ENCODE measurements at places on chromosomes 1 and 21. TPM values are rescaled to one million over a fixed set of nuclear protein-coding genes. Genes with fewer than 3 reads are reported as not detected.

DNA sequence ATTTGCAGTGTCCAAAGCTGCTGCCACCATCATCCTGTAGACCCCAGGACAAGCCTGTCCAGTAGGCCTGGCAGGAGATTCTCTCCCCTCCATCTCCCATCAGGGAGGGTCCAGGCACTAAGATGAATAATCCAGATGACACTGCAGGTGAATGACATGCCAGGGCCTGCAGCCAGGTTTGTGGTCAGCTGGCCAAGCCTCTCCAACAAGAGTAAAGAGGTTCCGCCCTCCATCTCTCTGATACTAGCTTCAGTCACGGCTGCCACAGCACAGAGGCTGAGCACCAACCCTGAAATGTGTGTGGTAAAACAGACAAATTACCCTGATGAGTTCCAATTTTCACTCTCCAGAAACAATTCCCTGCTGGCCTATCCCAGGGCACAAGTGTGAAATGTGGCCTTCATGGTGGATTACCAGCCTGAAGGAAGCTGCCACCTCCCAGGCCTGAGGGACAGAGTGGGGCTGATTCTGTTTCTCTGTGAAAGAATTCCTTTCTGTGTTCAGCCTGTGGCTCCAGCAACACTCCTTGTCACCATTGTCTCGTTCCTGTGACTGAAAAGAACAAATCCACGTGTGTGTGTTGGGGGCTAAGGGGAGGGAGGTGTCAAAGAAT, 19.9 kb upstream of the LHX4 start:
- no peak for DNase-seq

DNA sequence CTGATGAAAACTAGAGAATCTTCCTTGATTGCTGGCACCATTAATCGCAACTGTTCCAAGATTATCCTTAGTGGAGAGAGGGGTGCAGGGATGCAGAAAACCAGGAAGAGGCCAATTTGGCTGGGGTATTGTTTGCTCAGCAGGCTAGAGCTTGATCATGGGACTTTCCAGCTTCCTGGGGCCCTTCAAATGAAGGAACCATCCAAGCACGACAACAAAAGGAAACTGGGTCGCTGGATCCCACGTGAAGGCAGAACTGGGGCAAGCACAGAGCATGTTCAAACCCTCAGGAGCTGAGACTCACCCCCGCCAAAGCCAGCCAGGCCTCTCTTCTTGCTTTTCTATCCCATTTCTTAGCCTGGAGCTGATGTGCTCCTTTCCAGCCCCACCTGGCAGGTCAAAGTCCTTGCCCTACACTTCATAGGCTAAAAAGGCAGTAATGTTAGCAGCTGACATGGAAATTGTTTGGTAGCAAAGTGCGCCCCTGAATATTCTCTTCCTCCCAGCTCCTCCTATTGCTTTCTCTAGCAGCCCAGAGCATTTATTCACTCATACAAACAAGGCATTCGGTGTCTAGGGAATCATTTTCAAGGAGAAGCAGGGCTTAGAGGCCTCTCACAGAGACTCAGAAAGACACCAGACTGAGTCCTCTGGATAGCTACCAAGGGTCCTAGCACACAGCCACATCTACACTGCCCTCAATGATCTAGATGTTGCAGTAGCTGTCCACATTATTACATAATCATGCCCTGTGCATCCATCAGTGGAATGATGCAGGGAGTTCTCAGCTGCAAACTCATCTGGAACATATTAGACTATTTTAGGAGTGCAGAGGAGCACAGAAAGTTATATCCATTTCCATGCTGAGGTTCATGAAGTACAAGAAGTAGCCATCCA, 11.5 kb downstream of the KCNA2 start:
- DNase-seq, result no peak

GRCh38 chr1:19698181-19698580, 33.5 kb downstream of the HTR6 start:
- no peak for DNase-seq

DNA sequence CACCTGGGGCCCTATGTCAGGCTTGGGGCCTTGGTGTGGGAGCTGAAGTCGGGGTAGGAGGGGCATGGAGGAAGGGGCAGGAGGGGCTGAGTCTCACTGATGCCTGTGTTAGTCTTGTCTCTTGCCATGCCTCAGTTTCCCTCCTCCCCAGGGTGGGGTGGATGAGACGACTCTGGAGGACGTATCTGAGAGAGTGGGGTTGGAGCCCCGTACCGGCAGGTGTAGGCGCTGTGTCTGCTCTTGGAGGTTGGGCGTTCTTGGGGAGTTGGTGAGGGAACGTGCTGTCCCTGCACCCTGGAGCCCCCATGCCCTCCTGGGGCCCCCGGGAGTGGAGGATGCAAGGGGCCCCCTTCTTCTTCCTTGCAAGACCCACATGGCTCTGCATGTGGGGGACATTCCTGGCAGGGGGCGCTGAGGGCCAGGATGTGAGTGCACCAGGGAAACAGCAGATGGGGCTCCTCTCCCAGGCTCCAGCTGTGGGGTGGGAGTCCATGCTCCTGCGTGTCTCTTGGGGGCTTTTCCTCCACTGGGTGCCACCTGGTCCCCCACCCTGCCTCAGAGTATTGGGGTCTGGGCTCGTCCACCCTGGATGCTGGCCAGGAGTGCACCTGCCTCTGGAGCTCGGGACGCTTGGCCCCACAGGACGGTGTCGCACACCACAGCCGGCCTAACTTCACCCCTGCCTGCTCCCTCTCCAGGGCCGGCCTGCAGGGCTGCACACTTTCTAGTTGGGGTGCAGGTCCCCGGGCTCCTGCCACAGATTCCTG, 1.4 kb upstream of the TNFRSF14 start:
- peak; percentile 55 for DNase-seq

DNA sequence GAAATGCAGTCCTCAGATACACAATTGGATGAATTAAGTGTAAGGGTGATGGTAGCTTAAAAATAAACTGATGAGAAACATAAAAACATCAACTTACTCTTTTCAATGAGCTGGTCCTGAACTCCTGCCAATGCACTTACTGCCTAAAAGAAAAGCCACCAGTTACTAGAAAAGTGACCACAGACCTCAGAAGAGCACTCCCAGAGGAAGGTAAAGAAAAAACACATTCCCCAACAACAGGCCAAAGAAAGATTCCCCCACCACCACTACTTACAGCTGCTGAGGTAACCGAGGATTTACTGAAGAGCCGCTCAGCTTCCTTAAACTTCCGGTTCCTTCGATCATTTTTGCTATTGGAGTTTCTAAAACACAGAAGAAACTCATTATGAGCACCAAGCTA, 5.4 kb downstream of the MEAF6 start:
- DNase-seq, result no peak

DNA sequence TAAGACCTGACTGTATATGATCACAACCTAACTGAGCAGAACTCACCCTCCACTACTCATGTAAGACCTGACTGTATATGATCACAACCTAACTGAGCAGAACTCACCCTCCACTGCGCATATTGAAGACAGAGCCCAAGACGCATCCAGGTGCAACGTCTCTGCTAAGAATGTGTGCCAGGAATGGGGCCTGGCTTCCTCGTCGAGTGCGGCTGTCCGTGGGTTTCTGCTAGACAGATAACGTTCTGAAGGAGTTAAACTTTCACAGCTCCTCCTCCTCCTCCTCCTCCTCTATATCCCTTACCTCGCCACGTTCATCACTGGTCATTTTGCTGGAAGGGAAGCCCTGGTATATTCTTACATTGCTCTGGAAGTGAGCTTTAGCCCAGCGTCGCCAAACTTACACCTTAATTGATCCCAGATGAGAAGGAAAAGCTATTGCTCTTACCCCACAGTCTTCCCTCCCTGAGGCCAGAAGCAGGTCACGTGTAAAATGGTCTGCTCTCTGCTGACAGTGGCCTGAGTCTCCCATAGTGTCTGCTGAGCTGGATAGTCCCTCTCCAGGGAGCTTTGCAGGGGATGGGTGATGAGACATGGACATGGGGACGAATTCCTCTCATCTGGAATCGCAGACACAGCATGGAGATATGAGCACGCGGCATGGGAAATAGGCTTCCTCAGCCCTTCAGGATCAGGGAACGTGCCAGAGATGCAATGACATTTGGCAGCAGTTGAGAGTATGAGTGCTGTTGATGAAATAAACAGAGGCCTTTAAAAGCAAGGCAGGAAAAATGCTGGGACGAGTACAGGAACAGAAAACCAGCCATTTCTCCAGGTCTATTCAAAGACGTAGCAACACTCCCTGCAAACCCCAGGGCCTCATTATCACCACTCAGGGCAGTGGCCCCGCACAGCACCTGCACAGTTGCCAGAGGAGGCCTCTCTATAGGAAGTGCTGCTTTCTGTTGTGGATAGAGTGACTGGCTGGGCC, 528.1 kb downstream of the KIF26B start:
- no peak for DNase-seq

GRCh38 chr1:181656491-181656890, 173.2 kb downstream of the CACNA1E start:
- no peak for DNase-seq

DNA sequence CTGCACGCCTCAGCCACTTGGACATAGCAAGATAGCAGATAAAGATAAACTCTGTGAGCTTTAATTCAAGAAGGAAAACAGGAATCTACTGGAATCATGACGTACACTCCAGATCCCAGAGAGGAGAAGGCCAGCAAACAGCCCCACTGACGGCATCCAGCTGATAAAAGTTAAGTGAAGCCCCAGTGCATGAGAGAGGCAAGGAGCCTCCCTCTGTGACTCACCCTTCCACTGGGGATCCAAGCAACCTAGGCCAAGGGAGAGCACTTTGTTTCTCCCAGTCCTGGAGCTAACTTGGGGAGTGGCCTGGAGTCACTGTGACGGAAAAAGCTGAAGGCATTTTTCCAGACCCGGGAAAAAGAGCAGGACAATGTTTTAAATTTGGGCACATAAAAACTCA, 270.0 kb downstream of the AKT3 start:
- no peak for DNase-seq

DNA sequence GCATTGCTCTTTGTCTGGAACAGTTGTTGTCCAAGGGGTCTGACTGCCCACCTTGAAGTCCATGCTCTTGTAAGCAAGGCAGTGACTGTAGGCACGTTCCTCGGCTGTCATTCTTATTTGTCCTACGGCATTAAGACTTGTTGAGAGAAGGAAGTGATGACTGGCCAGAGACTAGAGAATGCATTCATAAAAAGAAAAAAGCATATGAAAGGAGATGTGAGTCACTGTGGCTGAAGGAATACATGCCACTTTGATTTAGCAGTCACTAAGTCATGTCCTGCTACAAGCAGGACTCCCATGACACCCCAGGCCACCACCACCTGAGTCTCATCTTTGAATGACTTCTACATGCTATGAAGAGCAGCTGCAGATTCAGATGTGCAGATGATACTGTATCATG, 50.5 kb downstream of the CNN3 start:
- DNase-seq, result no peak

Gene CD101
- total RNA-seq, result 0.65 TPM

Gene UBQLN4
- 57.3 TPM for total RNA-seq

Gene FBXO2
- 1.8 TPM for total RNA-seq

Gene RGS1
- total RNA-seq, result 34.4 TPM

Gene ANKRD35
- 0.05 TPM for total RNA-seq

Gene PLPPR5
- total RNA-seq, result not detected

All from activated T-cell treated with anti-CD3 and anti-CD28 coated beads, Interleukin-2, amount 50 U/mL, for 4 hours (primary cell).